ENCODE measurements at places on chromosomes 2 and 18. TPM values are rescaled to one million over a fixed set of nuclear protein-coding genes. Genes with fewer than 3 reads are reported as not detected.

- DNase-seq: no peak
- no peaks in the 10 kb centered on the region for H3K4me1 ChIP-seq
- H3K36me3 ChIP-seq: no peaks in the 10 kb centered on the region
- H3K27me3 ChIP-seq: no peaks in the 10 kb centered on the region
- no peak overlapping the region for H3K4me3 ChIP-seq
Observed at GRCh38 chr2:100981011-100981410, 21.1 kb upstream of the RPL31 start.

DNA sequence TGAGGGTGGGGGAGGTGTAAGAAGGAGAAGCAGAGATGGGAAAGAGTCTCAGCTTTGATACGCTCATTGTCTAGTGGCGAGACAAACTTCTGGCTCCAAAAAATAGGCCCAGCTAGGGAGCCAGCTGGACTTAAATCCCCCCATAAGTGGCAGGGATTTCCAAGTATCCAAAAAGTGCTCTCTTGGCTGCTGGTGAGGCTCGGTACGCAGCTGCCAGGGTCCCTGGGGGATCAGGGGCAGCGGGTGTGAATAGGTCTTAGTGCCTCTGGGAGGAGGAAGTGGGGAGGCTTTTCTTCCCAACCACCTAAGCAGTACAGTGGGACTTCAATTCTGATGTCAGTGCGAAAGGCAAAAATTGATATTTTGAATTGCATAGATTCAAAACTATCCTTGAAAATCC lies 73.5 kb downstream of the ALK start:
- H3K27ac ChIP-seq: no peak overlapping the region
- H3K4me1 ChIP-seq: no peaks in the 10 kb centered on the region
- H3K4me3 ChIP-seq: no peak overlapping the region
- DNase-seq: no peak
- no peaks in the 10 kb centered on the region for H3K27me3 ChIP-seq

DNA sequence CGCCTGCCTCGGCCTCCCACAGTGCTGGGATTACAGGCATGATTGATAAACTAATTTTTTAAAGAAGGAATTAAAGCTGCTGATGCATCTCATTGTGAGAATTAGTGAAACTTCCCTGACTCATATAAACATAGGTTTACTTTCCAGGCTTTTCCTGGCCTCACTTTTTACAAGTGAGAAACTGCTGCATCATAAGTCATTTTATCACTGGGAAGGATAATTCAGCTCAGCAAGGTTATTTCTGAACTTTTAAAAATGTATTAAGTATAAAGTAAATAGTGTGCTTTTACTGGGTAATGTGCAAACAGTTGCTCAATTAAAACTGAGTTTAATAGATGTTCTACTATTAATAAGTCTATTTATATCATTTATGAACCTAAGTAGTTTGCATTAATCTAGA lies 1130.3 kb upstream of the CDH2 start:
- H3K27ac ChIP-seq: no peak overlapping the region
- H3K36me3 ChIP-seq: no peaks in the 10 kb centered on the region
- H3K4me3 ChIP-seq: no peak overlapping the region
- H3K4me1 ChIP-seq: no peaks in the 10 kb centered on the region
- H3K27me3 ChIP-seq: no peaks in the 10 kb centered on the region

The ADRA2B gene
- 4.9 TPM for total RNA-seq

The CYP1B1 gene
- 321 TPM for total RNA-seq

DNA sequence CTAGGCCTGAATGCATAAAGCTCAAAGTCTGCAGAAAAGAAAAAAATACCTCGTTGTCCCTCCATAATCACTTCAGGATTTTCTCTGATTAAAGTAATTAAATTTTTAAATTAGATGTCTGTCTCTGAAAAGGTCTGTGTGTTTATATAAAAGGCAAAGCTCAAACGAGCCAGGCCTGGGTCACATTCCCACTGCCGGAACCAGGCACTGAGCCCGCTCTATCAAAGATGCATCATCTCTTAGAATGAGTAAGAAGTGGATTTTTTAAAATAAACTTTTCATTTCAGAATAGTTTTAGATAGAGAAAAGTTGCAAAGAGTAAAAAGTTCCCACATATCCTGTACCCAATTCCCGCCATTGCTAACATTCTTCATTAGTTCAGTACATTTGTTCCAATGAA lies 202.1 kb upstream of the KYNU start:
- no peak for DNase-seq
- H3K27me3 ChIP-seq: no peaks in the 10 kb centered on the region
- H3K4me3 ChIP-seq: no peak overlapping the region
- H3K4me1 ChIP-seq: no peaks in the 10 kb centered on the region
- H3K36me3 ChIP-seq: no peaks in the 10 kb centered on the region

GRCh38 chr2:46651363-46652099 lies 172.2 kb downstream of the TMEM247 start:
- no peaks in the 10 kb centered on the region for H3K27me3 ChIP-seq
- H3K4me1 ChIP-seq: peaks cover 5% of the 10 kb centered on the region
- H3K27ac ChIP-seq: no peak overlapping the region

DNA sequence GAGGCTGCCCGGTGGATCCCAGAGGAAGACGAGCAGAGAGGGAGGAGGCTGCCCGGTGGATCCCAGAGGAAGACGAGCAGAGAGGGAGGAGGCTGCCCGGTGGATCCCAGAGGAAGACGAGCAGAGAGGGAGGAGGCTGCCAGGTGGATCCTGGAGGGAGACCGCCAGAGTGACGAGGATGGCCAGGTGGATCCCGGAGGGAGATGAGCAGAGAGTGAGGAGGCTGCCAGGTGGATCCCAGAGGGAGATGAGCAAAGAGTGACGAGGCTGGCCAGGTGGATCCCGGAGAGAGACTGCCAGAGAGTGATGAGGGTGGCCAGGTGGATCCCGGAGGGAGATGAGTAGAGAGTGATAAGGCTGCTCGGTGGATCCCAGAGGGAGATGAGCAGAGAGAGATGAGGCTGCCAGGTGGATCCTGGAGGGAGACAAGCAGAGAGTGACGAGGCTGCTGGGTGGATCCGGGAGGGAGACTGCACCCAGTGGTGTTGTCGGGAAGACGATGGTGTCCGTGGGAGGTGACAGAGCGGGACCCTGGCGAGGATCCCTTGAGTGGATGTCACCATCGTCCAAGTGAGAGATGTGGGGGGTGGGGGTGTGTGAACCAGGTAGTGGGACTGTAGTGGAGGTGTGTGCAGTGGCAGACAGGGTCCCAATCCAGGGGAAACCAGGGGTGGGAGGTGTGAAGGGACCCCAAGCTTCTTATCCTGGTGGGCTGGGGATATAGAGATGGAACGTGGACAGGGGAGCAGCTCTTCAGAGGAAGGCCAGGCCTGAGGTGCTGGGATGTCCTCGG lies 22.3 kb downstream of the DCDC2C start:
- DNase-seq: no peak
- H3K4me1 ChIP-seq: no peaks in the 10 kb centered on the region
- H3K27me3 ChIP-seq: no peaks in the 10 kb centered on the region
- no peaks in the 10 kb centered on the region for H3K36me3 ChIP-seq

The M1AP gene
- not detected for total RNA-seq

DNA sequence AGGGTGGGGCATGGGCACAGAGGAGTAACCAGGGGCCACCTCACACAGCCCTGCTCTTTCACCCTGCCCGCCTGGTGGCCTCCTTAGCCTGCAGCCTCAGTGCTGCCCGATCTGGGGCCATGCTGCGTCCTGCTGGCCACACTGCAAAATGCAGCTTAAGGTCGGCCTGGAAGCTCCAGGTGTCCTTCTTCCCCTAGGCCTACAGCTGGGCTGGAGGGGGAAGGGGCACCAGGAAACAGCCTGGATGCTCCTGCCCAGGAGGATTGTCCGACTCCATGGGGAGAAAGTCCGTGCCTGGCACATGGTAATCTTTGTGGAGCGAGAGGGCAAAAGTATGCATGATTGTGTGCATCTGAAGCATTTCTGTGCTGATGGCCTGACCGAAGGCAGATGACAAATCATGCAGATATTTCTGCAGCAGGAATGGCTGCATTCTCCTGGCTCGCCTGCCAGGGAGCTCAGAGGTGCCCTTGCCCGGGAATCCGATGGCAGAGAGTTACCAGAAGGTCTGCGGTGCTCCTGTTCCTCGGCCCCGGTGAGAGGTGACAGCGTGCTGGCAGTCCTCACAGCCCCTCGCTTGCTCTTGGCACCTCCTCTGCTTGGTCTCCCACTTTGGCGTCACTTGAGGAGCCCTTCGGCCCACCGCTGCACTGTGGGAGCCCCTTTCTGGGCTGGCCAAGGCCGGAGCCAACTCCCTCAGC lies 12.8 kb upstream of the ALPP start:
- no peaks in the 10 kb centered on the region for H3K27me3 ChIP-seq
- H3K4me3 ChIP-seq: no peak overlapping the region
- DNase-seq: no peak
- H3K36me3 ChIP-seq: no peaks in the 10 kb centered on the region

DNA sequence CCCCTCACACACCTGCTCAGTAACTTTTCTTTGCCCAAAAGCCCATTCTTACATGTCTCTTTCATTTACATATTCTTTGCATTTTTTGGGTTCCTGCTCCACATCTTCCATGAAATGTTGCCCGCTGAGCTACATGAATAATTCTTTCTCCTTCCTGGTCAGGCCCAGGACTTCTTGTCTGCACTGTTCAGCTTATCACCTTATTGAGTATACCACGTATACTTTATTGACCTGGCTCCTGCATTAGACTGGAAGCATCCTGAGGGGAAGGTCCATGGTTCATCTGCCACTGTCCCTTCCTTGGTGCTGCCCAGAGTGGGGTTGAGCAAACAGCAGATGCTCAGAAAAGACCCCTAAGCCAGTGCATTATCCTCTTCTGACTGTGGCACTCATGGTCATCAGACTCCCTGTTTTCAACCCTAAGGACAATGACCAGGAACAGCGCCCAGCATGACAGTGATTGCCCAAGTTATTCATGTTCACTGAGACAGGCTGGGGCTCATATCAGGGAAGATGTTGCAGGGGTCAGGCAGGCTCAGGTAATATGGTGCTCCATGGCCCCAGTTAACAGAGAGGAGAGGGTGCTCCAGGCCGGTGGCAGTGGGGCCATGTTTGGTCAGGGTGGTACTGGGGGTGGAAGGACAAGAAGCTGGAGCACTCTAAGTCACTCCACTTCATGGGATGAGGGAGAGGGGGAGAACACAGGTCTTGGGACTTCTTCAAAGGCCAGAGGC lies 7.7 kb downstream of the APOB start:
- H3K27ac ChIP-seq: no peak overlapping the region
- H3K36me3 ChIP-seq: no peaks in the 10 kb centered on the region
- no peak for DNase-seq
- H3K4me1 ChIP-seq: peaks cover 24% of the 10 kb centered on the region
- H3K4me3 ChIP-seq: no peak overlapping the region
